ENCODE measurements at places on chromosomes 5 and 9.

DNA sequence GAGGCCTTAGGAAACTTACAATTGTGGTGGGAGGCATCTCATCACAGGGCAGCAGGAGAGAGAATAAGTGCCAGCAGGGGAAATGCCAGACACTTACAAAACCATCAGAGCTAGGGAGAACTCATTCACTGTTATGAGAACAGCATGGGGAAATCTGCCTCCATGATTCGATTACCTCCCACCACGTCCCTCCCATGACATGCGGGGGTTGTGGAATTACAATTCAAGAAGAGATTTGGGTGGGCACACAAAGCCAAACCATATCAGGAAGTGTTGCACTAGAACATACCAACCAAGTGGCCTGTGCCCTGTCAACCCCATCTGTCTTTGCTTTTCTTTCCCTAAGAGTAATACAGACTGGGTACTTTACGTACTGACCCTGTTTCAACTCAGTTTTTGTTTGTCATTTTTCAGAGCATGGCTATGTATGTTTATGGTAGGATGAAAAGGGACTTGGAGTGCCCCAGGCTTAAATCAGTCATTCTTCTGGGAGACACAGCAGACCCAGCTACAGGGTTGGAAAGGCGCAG is 58.3 kb upstream of the TGFBR1 start:
- no peak for DNase-seq

DNA sequence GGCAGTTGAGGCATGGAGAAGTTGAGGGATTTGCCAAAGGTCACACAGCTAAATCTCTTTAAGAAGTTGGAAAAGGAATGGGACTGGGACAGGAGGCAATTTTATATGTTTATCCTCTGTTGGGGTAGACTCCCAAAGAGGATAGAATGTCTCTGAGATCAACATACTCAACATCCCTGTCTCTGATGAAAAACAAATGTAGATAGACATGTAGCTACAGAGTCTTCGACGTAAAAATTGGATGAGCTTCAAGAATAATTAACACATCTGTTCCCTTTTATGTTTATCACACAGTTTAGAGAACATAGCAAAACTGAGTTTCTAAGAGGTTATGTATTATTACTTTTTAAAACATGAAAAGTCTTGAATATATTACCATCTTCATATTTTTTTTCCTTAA is 204.6 kb upstream of the CD180 start:
- DNase-seq, result no peak

GRCh38 chr5:135478938-135479337 is 26.8 kb upstream of the TIFAB start:
- DNase-seq, result no peak

DNA sequence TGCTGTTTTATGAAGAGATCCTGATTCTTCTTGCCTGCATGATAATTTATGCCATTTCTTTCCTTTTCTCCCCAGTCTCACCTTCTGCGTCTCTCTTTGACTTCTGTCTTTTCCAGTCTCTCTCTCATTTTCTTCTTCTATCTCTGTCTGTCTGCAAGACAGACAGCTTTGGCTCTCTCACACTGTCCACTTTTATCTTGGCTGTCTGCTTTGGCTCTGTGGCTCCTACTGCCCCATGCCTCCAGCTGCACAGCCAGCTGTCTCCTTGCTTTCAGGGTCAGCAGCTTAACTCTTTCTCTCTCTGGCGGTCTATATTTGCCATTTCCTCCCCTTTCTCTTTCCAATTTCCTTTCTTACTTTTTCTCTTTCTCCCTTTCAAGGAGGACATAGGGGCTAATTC is 971.1 kb upstream of the COX7C start:
- no peak for DNase-seq

GRCh38 chr5:157372472-157372822 is 87.6 kb upstream of the NIPAL4 start:
- DNase-seq, result no peak

GRCh38 chr9:91340395-91340967 is 21.2 kb downstream of the AUH start:
- no peak for DNase-seq

DNA sequence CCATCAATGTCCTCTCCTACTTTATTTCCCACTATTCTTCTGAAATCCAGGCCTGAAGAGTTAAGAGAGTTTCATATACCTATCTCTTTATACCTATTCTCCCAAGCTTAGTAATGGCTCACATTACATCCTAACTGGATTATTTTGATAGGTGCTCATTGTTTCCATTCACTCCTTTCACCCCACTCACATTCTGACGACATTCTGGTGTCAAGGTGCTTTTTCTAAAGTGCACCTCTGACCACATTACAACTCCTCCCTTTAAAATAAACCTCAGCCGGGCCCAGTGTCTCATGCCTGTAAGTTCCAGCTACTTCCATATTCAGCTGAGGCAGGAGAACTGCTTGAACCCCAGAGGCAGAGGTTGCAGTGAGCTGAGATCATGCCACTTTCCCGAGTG is 417.1 kb downstream of the BNC2 start:
- DNase-seq, result no peak

DNA sequence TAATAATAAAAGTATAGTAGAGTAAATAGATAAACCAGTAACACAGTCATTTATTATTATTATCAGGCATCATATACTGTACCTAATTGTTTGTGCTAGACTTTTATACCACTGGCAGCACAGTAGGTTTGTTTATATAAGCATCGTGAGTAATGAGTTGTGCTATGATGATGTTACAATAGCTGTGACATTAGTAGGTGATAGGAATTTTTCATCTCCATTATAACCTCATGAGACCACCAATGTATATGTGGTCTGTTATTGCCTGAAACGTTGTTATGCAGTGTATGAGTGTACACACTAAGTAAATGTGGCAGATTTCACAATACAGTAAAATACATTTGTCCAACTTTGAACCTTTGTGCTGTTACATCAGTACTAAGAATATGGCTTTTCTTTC is 72.7 kb upstream of the SPATA31D4 start:
- no peak for DNase-seq

DNA sequence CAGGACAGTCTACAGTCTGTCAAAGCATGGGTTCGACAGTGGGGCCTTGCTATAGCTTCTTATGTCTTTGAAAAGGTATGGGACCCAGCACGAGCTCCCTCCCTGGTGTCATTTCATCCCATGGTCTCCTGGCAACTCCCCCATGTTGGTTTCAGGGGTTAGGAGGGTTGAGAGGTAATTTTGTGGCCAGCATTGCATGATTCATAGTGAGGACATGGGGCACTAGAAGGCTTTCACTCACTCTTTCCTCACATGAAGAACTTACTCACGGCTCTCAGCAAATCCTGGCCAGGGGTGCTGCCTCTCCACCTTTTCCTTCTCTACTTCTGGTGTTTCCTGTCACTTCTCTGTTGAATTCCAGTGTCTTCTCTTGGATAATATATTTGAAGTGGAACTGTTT is 134.7 kb upstream of the TNPO1 start:
- no peak for DNase-seq

DNA sequence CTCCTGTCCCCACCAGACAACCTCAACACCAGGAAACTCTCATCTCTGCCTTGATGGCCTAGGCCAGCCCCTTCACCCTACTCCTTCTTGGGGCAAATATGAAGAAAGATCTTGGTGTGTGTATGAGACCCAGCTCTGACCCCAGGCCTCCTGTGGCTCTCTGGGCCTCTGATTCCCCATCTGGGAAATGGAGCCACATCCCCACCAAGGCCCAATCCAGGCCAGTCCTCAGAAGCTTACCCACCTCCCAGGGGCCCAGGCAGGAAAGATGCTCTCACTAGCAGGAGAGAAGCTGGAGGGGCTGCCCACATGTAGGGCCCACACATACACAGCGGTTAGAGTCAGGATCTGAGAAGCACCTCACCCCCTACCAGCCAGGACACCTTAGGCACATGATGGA is 38.9 kb downstream of the BICD2 start:
- no peak for DNase-seq

DNA sequence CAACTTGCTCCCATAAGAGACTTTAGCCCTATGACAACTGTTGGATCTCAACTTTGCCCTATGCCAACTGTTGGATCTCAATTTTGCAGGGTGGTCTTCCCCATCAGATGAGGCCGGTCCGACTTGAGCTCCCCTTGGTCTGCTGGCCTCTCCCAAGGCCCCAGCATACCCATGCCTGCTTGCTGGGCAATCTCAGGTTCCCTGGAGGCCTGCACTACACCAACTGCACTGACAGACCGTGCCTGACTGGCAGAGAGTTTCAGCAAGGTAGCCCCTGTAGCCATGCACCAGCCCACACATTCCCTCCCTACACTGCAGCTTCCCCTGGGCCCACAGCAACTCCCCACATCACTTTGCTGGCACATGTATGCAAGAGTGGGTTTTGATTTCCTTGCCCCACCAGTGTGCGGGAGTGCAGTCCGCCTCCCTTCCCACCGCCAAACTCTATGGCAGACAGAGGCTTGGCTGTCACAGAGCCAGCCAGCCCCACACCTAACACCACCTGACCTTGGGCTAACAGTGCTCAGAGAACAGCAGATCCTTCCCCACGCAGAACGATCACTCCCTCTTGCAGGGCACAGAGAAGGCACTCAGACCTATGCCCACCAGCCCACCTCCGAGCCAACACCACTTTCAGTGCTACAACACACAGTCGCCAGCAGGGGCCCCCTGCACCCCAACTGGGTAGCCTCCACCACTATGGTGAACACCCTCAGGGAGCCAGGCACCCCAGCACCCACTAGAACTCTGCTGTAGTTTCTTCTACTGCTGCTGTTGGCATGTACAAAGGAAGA is 279.9 kb upstream of the COX7C start:
- no peak for DNase-seq

DNA sequence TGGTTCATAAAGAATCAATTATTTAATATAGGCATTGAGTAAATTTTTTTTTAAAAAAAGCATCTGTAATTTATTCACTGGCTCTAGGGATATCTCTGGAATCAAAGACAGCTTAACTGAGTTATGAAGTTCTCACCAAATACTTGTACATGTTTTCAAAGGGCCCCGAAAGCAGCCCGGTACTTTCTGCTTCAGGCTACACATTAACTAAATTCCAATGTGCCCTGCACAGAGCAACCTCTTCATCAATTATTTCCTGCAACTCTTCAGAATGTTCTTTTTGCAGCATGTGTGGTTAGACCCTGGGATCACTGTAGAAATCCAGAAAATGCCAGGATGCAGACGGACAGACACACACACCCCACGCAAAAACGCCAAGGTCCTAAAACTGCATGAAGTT is 209.0 kb downstream of the EFNA5 start:
- DNase-seq, result no peak

All from naive B cell (primary cell).